ENCODE measurements at places on chromosomes 4 and X.

- no peak for ATAC-seq
Measured at GRCh38 chr4:10715135-10715534, 30.6 kb upstream of the CLNK start.

DNA sequence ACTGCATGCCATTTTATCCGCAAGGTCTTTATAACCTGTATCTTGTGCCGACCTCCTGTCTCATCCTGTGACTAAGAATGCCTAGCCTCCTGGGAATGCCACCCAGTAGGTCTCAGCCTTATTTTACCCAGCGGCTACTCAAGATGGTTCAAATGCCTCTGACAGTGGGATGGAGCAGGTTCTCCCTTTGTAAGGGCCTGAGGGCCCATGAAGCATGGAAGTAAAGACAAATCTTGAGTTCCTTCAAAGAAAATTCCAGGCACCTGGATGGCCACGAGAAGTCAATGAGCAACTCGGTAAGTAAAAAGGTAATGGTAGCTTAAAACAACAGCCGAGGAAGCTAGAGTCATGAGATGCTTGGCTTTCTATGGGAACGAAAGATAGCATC is 19.6 kb upstream of the PRKX start:
- no peak for ATAC-seq

DNA sequence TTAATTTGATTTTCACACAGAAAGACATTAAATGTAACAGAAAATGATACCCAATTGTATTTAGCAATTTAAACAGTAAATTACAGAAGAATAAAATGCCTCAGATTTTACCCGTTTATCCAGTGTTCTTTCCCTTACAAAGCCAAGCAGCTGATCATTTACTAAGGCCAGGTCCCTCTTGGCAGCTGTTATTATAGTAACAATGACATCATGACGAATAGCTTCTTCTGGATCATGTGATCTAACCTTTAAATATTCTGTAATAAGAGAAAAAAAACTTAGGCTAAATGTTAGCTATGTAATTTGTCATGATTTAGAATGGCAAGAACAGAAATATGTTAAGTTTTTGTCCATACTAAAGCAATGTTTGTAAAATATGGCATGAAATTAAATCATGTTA is 69.4 kb downstream of the PDS5A start:
- no peak for ATAC-seq

- no peak for ATAC-seq
Measured at GRCh38 chrX:79564362-79564761, 197.2 kb upstream of the ITM2A start.

DNA sequence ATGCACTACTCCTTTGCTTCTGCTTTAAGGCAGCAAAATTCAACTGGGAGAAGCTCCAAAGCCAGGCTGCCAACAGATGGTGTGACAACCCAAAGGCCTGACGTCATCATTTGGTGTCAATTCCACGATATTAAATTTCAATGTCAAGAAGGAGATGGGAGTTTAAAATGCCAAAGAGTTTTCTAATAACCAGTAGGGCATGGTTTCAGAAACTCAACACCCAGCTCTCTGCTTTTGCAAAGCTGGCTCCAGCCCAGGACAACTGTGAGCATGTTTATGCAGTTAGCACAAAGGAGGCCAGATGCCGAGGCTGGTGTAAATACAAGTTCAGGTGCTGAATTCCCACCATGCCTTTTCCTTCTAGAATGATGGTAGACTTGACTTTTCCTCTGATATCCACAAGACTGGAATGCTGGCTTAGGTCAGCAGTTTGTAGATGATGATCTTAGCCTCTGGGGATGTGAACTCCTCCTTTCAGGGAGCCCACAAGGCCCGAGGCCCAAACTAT is 67.3 kb downstream of the AFAP1 start:
- ATAC-seq: peak; percentile 70

GRCh38 chr4:45410701-45411210 is 684.4 kb upstream of the GNPDA2 start:
- ATAC-seq: no peak

GRCh38 chr4:159227984-159228383 is 125.1 kb downstream of the RAPGEF2 start:
- ATAC-seq: peak; percentile 93

Data from SK-N-SH treated with all-trans-retinoic acid at 6 μM for 48 hours (cell line).